ENCODE measurements at places on chromosomes 2 and 18. TPM values are rescaled to one million over a fixed set of nuclear protein-coding genes. Genes with fewer than 3 reads are reported as not detected.

MYCN gene
- 3.4 TPM for total RNA-seq

RTP5 gene
- total RNA-seq: not detected

EFR3B gene
- 0.76 TPM for total RNA-seq

TMEM18 gene
- 29.0 TPM for total RNA-seq

TRPM8 gene
- total RNA-seq: 8.9 TPM

IL18RAP gene
- not detected for total RNA-seq

IL1R2 gene
- not detected for total RNA-seq

LRRTM1 gene
- total RNA-seq: not detected

EPB41L3 gene
- 0.20 TPM for total RNA-seq

TLX2 gene
- total RNA-seq: not detected

SIX3 gene
- total RNA-seq: 0.59 TPM

DTNA gene
- 18.6 TPM for total RNA-seq

RAX gene
- 19.3 TPM for total RNA-seq

UGT1A9 gene
- not detected for total RNA-seq

SLC9A4 gene
- 0.11 TPM for total RNA-seq

CNGA3 gene
- not detected for total RNA-seq

ERBB4 gene
- total RNA-seq: 37.5 TPM

FAM110C gene
- 2.6 TPM for total RNA-seq

GALNT3 gene
- 4.6 TPM for total RNA-seq

UGT1A1 gene
- total RNA-seq: not detected

RRM2 gene
- total RNA-seq: 414 TPM

IL36RN gene
- not detected for total RNA-seq

CHRNA1 gene
- total RNA-seq: not detected

ACADL gene
- 0.15 TPM for total RNA-seq

SPTBN1 gene
- 146 TPM for total RNA-seq

SLC5A7 gene
- total RNA-seq: not detected

DIPK1C gene
- total RNA-seq: not detected

FOXI3 gene
- 0.11 TPM for total RNA-seq

GMPPA gene
- 45.8 TPM for total RNA-seq

SERPINB3 gene
- not detected for total RNA-seq

OXER1 gene
- total RNA-seq: 0.46 TPM

ABCB11 gene
- total RNA-seq: not detected

ALK gene
- 14.7 TPM for total RNA-seq

FSHR gene
- not detected for total RNA-seq

UNC80 gene
- total RNA-seq: 1.6 TPM

IL36G gene
- not detected for total RNA-seq

NTSR2 gene
- total RNA-seq: not detected

DPYSL5 gene
- total RNA-seq: 110 TPM

HOXD13 gene
- 32.7 TPM for total RNA-seq

CCDC85A gene
- total RNA-seq: 0.15 TPM

FBXO41 gene
- 11.5 TPM for total RNA-seq

SLC30A3 gene
- 45.6 TPM for total RNA-seq

GBX2 gene
- total RNA-seq: not detected

POLR1B gene
- 70.0 TPM for total RNA-seq

CGREF1 gene
- 9.4 TPM for total RNA-seq

CLEC4F gene
- 1.1 TPM for total RNA-seq

UPP2 gene
- not detected for total RNA-seq

SP5 gene
- total RNA-seq: not detected

STPG4 gene
- 0.75 TPM for total RNA-seq

CCDC141 gene
- total RNA-seq: not detected

MAPRE3 gene
- 9.0 TPM for total RNA-seq

SP9 gene
- 0.15 TPM for total RNA-seq

NEU4 gene
- 38.5 TPM for total RNA-seq

IL1R1 gene
- 0.22 TPM for total RNA-seq

LINC00305 gene
- not detected for total RNA-seq
